Osteoblast (primary cell): ENCODE measurements at places on chromosomes 1 and 21. TPM values are rescaled to one million over a fixed set of nuclear protein-coding genes. Genes with fewer than 3 reads are reported as not detected.

Gene KCNQ4
- not detected in 2 replicates for total RNA-seq

DNA sequence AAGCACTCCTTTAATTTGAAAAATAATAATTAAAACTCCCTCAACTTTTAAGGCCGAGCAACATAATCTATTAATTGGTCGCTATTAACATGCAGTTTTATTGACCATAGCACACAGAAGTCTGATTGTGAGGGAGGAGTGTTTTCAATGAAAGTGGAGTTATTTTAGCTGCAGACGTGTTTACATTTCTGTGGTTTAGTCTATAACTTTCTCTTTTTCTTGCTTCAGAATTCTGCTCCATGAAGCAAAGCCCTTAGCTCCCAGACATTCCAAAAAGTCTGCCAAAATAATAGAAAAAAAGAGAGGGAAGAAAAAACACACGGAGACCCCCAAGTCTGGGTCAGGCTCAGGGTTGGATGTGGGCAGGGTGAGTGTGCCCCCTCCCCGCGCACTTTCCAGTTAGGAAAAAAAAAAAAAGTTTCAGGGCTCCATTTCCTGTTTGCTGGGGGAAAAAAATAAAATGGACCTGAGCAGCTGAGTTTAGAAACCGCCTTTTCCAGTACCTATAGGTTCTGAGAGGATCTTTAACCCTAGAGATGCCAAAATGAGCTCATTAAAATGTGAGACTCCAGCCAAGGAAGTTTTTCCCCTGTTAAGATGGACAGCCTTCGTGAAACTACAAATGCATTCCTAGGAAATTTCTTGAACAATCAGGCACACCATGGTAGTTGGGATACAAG, 143.7 kb upstream of the ETS2 start:
- H3K27ac ChIP-seq: no peak overlapping the region
- H3K36me3 ChIP-seq: no peaks in the 10 kb centered on the region
- peaks cover 90% of the 10 kb centered on the region for H3K27me3 ChIP-seq
- DNase-seq: peak; percentile 89
- peaks cover 8% of the 10 kb centered on the region for H3K4me1 ChIP-seq

DNA sequence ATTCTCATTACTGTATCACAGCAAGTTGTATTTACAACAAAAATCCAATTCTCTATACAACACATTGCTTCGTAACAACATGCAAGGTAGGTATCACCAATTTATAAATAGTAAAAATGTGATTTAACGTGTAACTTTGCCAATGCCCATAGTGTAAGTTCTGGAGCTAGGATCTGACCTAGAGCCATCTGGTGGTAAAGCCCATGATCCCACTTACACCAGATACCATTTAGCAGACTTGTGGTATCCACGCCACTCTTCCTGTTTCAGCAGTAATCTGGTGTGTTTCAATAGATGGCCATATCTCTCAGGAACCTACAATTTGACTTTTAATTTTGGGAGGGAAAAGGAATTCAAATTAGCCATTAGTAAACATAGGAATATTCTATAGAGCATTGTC, 10.2 kb downstream of the SETSIP start:
- no peak overlapping the region for H3K27ac ChIP-seq
- no peaks in the 10 kb centered on the region for H3K36me3 ChIP-seq

Gene LZIC
- 34.5 and 37.6 TPM in 2 replicates for total RNA-seq

Gene COL16A1
- 158 and 197 TPM in 2 replicates for total RNA-seq

DNA sequence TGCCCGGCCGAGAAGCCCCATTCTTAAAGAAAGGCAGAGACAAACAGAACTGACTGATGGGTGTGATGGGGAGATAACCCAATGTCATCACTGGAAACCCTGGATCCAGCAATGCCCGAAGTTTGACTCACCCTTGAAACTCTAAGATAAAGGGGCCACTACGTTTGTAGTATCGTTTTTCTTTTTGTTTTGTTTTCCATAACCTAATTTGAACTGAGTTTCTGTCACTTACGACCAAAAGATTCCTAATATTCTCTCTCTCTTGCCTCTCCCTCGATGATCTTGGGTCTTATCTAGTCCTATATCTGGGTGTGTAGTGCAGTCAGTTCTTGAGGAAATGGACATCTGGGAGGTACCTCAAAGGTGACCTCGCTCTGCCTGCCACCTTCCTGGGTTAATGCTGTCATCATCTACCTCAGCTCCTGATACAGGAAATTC, 57.8 kb upstream of the ID3 start:
- no peak overlapping the region for H3K4me3 ChIP-seq
- no peaks in the 10 kb centered on the region for H3K4me1 ChIP-seq
- H3K27ac ChIP-seq: no peak overlapping the region
- H3K36me3 ChIP-seq: no peaks in the 10 kb centered on the region
- no peak for DNase-seq

Gene PADI2
- total RNA-seq: under 0.01 and 0.29 TPM in 2 replicates

- no peak overlapping the region for H3K27ac ChIP-seq
- no peaks in the 10 kb centered on the region for H3K27me3 ChIP-seq
- no peaks in the 10 kb centered on the region for H3K36me3 ChIP-seq
- H3K4me1 ChIP-seq: no peaks in the 10 kb centered on the region
These were observed 2.2 kb downstream of the GPR153 start for GRCh38 chr1:6258675-6259074.
